Hematopoietic multipotent progenitor cell treated with erythropoietin and hydrocortisone succinate and interleukin-3 and kit ligand, for 17 days (in vitro differentiated cells): ENCODE measurements at places on chromosomes 11 and 22.

DNA sequence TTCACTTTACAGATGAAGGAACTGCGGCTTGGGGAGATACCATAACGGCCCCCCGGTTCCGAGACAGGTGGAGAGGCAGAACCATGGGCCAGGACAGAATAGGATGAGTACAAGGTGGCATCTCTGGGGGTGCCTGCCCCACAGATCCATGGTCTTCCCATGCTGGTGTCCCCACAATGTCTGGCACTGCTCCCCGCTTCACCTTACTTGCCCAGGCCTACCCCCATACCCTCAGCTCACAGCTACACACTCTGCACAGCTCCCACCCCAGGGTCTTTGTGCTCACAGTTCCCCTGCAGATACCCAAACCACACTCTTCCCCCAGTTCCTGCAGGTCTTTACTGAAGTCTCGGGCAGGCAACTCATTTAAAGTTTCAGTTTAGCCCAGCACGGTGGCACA, 11.4 kb upstream of the DGCR8 start:
- no peak for DNase-seq

- no peak for DNase-seq
Measured at GRCh38 chr11:26584818-26585217, 12.8 kb upstream of the MUC15 start.

GRCh38 chr11:42234451-42234951, 775.0 kb upstream of the LRRC4C start:
- DNase-seq: no peak

DNA sequence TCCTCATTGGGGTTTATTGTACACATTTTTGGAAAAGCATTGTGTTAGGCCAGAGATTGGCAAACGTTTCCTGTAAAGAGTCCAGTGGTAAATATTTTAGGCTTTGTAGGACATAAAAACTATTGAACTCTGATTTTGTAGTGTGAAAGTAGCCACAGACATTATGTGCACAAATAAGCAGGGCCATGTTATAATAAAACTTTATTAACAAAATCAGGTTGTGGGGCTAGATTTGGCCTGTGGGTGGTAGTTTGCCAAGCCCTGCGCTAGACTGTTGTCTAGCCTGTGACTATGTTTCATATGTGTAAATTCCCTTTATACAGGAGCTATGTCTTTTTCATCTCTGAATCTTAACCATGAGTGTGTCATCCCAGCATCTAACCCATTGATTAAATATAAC, 104.1 kb downstream of the FBXO7 start:
- DNase-seq: no peak

GRCh38 chr22:42581762-42582716, 28.3 kb downstream of the SERHL2 start:
- peak; percentile 41 for DNase-seq
